ENCODE measurements at places on chromosomes 13 and 19.

GRCh38 chr19:46718157-46718933, 1.4 kb upstream of the PRKD2 start:
- no peak for DNase-seq

- no peak for DNase-seq
Measured at GRCh38 chr19:19559931-19560330, 21.9 kb downstream of the CILP2 start.

DNA sequence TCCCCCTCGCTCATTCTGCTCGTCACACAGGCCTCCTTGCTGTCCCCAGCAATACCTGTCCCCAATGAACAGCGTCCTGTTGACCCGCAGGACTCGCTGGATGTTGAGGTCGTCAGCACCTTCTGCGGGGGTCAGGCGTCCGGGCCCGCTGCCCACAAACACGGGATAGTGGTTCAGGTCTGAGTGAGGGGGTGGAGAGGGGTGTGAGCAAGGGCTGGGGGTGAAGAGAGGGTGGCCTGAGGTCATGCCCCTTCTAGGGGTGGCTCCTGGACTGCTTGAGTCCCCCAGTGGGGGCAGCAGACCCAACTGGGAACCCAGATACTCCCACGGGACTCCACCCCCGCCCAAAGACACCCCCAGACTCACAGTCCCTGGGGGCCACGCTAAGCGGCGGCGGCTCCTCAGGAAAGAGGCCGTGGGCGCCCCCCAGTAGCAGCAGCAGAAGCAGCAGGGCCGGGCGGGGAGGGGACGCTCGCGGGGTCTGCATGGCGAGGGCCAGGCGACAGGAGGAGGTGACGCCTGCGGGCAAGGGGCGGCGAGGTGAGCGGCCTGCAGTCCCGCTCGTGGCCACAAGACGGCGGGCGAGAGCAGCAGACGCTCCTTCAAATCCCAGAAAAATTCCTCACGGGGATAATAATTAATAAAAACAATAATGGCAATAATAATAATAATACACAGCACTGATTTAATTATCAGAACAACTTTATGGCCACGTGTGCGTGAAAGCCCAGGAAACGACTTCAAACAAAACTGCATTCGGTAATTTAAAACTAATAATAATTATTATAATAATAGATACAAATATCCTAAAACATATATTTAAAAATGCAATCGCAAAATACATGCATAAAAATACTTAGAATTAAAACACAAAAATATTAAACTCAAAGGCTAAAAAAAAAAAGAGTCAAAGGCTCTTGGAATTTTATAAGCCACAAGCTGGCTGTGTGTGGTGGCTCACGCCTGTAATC, 1.2 kb downstream of the SEMA6B start:
- no peak for DNase-seq

GRCh38 chr13:27965740-27966640, 3.1 kb downstream of the CDX2 start:
- DNase-seq = no peak

DNA sequence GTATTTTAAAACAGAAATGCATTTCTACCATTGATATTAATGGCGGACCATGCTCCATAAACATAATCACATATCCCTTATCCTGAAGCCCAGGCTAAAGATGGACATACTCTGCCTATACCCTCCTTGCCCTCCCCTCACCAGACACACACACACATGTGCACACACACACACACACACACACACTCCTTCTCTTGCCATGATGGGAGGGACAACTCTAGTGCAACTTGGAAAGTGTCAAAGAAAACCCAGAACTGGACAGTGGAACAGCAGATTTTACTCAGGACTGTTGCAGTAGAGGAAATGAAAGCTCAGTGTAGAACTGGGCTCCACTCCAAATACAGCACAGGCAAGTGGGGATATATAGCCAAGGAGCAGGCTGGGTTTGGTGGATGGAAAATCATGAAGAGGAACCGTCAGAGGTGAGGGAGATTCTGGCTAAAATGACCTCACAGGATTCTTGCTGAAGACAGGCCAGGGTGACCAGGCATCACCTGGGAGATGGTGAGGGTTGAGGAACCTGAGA, 40.8 kb downstream of the TNFRSF19 start:
- no peak for DNase-seq

DNA sequence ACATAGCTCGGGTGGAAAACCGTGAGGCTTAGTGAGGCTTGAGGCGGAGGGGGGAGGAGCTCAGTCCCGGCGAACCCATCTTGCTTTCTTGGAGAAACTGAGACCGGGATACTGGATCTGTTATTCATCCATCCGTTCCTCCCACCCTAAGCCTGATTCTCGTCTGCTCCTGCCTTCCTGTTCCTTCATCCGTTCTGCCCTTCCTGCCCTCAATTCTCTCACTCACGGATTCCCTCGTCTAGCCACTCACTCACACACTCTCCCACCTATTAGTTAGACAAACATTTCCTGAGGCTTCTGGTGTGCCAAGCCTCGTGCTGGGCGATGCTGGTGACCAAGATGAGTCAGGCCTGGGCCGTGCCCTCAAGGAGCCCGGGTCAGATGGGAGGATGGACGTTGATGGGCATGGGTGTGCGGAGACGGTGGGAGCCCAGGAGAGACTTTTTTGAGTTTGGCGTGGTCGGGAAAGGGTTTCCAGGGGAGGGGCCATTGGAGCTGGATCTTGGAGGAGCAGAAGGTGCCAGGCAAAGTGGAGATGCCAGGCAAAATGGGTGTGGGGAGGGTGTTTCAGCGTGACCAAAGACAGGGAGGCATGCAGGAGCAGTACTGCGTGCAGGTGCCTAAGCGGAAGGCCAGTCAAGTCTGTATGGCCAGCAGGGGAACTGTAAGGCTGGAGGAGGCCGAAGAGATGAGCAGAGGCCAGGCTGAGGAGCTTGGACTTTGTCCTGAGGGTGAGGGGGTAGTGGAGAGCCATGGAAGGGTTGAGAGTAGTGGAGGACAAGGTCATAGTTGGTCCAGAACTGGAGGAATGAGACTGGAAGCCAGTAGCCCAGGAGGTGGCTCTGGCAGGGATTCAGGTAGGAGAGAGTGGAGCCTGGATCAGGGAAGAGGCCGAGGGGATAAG, 7.4 kb upstream of the CNFN start:
- no peak for DNase-seq

DNA sequence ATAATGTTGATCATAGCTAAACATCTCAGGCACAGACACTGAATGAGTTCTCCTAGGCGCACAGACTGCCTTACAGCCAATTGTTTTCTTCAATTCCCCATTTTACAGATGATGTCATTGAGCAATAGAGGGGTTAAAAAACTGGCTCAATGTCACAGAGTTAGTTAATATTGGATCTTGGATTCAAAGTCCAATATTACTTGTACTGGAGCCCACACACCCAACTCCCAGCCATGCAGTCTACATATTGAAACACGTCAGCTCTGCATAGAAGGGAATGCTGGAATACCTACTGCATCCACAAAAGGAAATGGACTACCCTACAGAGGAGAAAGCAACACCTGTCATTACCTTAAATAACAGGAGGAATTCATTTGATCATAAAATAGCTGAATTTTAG, 76.1 kb upstream of the SLC15A1 start:
- no peak for DNase-seq

- DNase-seq = no peak
Measured at GRCh38 chr13:93147946-93148345, 78.7 kb upstream of the GPC6 start.

- DNase-seq = no peak
Measured at GRCh38 chr13:64556376-64556775, 2673.8 kb downstream of the PCDH9 start.

GRCh38 chr19:41288673-41289530, 21.1 kb upstream of the CCDC97 start:
- no peak for DNase-seq

DNA sequence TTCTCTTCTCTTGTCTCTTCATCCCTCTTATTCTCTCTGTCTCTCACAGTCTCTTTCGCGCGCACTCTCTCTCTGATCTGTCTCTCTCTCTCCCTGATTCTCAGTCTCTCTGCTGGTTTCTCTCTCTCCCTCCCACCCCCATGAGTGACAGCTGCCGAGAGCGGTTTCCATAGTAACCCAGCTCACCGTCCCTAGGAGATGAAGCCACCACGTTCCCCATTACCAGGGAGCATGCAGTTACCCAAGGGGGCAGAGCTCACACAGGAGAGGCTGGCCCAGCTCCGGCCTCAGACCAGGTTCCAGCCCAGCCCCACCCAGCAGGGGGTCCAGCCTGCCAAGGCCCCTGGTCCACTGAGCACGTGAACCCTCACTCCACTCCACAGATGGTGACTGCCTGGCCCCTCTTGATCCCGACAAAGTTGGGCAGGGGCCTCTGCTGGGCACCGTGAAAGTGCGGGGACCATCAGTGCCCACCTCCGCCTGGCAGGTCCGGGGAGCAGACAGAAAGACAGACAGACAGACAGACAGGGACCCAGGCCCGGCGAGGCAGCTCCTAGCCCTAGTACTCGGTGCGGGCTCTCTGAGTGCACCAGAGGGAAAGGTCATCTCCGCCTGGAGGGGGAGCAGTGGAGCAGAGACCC, 50.6 kb downstream of the CELF5 start:
- DNase-seq = peak; percentile 5

DNA sequence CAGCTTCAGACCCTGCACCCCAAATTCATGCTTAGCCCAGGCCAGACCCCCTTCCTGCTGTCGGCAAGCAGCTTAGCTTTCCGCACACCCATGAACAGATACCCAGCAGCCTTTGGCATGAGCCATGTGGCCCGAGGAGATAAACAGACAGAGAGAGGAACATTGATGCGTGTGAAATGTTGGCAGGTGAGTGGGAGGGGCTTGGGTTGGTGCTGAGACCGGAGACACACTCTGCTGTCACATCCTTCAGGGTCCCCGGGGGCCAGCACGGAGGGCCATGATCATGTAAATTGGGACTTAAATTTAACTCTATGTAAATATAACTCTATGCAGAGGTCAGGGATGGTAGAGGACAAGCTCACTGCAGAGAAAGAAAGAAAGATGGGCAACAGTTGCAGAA, 1.5 kb downstream of the CD22 start:
- no peak for DNase-seq

DNA sequence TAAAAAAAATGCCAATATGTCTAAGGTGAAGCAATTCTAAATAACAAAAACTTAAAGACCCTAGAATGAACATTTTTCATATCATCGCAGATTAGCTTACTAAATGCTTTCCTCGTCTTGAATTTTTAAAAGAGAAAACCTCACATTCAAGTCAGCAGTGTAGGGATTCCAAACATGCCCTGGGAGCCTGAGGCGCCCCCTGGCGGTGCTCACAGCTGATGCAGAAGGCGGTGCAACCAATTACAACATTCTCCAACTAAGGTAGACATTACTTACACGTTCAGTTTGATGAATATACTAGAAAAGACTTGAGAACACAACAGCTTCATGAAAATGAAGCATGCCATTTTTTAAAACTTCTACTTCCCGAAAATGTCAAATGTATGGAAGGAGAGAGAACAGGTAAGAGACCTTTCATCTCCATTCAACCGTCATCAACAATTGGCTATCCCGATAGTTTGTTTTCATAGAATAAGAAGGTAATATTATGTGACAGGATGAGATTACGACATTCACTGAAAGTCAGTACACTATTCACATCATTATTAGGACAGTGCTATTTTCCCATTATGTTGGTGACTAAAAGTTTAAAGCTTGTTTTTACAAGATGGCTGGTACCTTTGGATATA, 304.4 kb downstream of the DCLK1 start:
- DNase-seq = no peak

- peak; percentile 72 for DNase-seq
Measured at GRCh38 chr13:66665991-66666390, 564.1 kb downstream of the PCDH9 start.

Data from caudate nucleus (tissue), 63 donors.